H9 (cell line): ENCODE measurements at places on chromosomes 5 and 9. TPM values are rescaled to one million over a fixed set of nuclear protein-coding genes. Genes with fewer than 3 reads are reported as not detected.

DNA sequence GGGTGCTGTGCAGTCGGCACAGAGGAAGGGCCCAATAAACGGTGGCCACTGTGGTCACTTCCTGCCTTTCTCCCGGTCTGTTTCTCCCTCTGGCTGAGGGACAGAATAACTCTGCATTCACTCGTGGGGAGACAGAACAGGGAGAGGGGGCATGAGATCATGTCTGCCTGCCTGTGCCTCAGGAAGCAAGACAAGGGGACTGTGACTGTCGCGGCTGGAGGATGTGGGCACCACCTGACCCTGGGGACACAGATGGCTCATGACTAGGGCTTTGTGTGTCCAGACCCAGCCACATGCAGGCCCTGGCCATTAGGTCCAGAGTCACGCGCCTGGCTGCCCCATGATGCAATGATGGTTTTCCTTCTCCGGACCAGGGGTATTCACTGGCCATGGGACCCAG, 5.8 kb downstream of the TRUB2 start:
- no peaks in the 10 kb centered on the region for H3K4me1 ChIP-seq
- no peak overlapping the region for H3K4me3 ChIP-seq
- peaks cover 31% of the 10 kb centered on the region for H3K36me3 ChIP-seq
- no peak overlapping the region for H3K27ac ChIP-seq
- H3K27me3 ChIP-seq = no peaks in the 10 kb centered on the region

APBB3 gene
- total RNA-seq = 23.8 and 23.9 TPM in 2 replicates

GRCh38 chr5:53010814-53011213, 21.7 kb downstream of the ITGA2 start:
- no peak overlapping the region for H3K4me3 ChIP-seq
- no peaks in the 10 kb centered on the region for H3K27me3 ChIP-seq
- H3K27ac ChIP-seq = no peak overlapping the region
- DNase-seq = no peak
- no peaks in the 10 kb centered on the region for H3K36me3 ChIP-seq

DNA sequence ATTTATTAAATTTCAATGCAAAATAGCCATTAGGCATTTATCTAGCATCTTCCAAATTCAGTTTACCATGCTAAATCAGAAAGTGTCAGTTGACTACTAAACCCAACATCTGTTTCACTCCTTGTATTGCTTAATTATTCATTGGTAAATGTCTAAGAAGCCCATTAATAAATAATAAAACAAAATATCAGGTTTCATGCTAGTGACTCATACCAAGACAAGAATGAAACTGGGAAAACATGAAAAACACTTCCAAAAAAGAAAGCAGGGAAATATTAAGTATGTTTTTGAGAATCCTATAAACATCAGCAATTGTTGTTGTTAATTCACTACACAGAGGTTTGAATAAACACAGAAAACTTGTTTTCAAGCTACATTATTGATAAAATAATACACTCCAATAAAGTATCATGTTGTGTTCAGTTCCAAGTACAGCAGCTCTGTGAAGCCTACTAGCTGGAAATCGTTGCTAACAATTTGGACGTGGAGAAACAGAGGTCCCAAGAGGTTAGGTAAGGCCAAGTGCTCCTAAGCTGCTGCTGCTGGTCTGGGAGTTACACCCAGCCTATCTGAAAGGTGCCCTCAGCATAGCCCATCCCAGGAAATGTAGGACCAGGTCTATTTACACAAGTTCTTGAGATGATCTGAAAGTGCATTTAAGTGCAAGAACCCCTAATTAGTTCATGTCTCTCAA, 78.8 kb downstream of the GNAQ start:
- peaks cover 11% of the 10 kb centered on the region; the same call in 1 of the 2 replicates for H3K4me1 ChIP-seq
- no peak for DNase-seq
- no peak overlapping the region for H3K4me3 ChIP-seq
- no peaks in the 10 kb centered on the region for H3K27me3 ChIP-seq
- no peaks in the 10 kb centered on the region for H3K36me3 ChIP-seq

GRCh38 chr5:17634160-17634559, at the start of gene TAF11L14:
Gene TAF11L14 (plus strand): TSS chr5:17634460.
- no peak within 1 kb of the TSS for H3K4me3 ChIP-seq
- H3K4me1 ChIP-seq = no peaks in the 10 kb centered on the region
- H3K36me3 ChIP-seq = no peaks in the 10 kb centered on the region
- DNase-seq = no peak

GRCh38 chr5:112930082-112930344, 8.0 kb upstream of the REEP5 start:
- H3K4me3 ChIP-seq = no peak overlapping the region
- H3K4me1 ChIP-seq = no peaks in the 10 kb centered on the region
- H3K27me3 ChIP-seq = no peaks in the 10 kb centered on the region
- no peak for DNase-seq
- no peaks in the 10 kb centered on the region; the same call in 2 of the 3 replicates for H3K36me3 ChIP-seq
- no peak overlapping the region for H3K27ac ChIP-seq
